ENCODE measurements at places on chromosomes 2 and 18. TPM values are rescaled to one million over a fixed set of nuclear protein-coding genes. Genes with fewer than 3 reads are reported as not detected.
A peak's percentile ranks its signal among the peaks of the same experiment; 100 is the strongest.

DNA sequence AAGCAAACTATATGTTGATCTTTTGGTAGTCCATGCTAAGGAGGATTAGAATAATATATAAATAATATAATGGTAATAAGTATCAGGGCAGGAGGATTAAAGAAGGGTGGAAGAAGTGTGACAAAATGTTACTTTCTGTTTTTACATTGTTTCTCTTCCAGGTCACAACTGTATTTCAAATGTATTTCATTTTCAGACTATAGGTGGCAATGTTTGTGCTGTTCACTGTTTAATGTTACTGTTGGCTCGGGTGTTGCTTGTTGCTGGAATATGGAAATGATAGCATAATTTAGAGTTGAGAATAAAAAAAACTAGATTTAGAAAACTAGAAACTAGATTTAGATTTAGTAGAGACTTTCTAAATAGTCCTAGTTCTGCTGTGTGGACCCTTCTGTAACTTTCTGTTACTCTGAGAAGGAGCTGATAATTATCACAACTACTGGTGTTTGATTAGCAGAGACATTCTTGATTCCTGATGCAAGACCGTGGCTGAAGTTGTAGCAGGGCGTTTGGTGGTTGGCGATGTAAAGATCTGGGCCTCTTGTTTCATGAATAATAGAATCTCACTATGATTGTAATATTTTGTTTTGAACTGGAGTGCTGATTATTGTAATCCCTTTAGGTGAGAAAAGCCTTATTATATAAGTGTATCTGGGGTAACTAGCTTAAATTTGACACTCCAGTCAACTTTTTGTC, 7.9 kb downstream of the NEDD4L start:
- DNase-seq, result peak; percentile 21

DNA sequence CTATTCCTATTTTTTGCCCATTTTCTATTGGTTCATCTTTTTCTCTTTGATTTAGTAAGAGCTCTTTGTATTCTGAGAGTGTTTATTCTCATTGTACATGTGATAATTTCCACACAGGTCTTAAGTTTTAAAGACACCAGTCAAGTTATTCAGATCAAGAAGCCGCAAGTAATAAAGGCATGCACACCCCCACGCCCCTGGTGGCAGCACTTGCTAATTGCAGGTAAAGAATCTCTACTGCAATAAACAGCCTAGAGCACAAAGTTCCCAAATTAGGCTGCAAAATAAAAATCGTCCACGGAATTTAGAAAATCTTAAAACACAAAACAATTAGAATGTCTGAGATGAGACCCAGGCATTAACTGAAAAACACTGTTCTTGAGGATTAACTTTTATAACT, 45.2 kb downstream of the ST3GAL5 start:
- DNase-seq, result no peak

GRCh38 chr18:25253136-25253535, 98.8 kb downstream of the ZNF521 start:
- DNase-seq, result no peak

- no peak for DNase-seq
Observed at GRCh38 chr2:12705230-12705629, 11.5 kb upstream of the TRIB2 start.

DNA sequence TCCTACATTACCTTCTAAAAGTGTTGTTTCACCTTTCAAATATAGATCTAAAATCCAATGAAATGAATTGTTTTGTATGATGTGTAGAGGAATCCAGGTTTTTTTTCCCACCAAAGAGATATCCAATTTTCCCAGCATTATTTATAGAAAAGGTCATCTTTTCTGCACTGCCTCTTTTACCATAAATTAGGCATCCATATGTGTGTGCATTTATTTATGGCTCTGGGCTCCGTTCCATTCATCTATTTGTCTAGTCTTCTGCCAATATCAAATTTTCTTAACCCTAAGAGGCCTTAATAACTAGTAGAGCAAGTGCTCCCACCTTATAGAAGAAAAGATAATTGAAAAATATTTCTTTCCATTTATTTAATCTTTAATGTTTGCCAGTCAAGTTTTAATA, 88.3 kb downstream of the ATAD2B start:
- DNase-seq, result no peak

DNA sequence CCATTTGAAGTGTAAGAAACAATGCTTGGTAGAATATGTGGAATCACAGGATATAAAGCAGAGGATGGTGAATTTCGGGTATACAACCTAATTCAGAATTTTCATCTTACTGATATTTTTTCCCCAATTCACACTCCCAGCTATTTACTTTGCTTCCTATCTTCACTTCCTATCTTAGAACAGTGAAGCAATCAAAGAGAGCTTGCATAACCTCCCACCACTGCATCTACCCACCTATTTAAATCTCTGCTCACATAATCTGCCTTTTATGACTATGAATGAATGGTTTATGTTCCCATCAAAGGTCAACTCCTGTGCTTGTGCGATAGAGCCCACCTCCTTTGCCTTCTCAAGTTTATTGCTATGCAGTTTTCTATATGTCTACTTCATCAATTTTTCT, 3.3 kb downstream of the RMDN2 start:
- DNase-seq, result no peak

DNA sequence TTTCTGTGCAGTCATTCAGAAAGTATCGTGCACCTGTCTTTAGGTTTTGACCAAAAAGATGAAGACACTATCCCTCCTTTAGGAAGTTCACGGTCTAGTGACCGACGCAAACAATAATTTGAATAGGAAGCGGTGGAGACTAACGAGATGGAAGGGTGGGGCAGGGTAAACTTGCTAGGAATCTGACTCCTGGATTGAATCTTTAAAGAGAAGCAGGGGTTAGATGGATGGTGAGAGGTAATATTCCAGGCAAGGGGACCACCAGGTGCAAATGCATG, 651 bp upstream of the TXNL1 start:
- no peak for DNase-seq

GRCh38 chr2:175579646-175580045, 398.1 kb upstream of the ATP5MC3 start:
- DNase-seq, result no peak

DNA sequence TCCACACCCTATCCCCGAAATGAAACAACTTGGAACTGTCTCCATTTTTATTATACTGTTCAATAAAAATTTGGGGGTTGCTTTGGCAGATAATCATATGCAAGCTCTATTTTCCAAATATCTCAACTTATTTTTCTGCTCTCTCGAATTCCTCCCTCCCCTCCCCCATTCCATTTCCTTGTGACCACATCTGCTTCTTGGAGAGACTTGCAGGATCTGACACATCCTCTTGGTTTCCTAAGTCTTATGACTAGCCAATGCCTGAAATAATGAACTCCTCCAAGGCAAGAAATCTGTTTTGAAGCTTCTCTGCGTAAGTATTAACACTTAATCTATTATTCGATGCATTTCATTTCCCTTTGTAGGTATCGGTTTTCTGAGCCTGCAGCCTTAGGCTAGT, 16.1 kb downstream of the TGIF1 start:
- DNase-seq, result peak; percentile 45

DNA sequence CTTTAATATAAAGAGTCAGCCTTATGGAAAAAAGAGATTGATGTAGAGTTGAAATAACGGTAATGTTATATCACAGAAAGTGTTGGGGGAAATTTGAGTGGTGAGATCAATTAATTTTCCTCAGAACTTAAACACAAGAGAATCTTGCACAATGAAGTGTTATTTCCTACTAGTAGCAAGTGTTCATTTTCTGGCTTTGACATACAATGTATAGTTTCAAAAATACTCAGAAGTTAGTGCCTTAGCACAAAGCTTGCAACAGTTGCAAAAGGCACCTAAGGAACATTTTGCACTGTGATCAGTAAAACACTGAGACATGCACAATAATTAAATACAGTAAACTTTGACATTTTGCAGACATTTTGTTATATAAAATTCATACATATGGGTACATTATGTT, 161.2 kb downstream of the CD226 start:
- DNase-seq, result no peak

DNA sequence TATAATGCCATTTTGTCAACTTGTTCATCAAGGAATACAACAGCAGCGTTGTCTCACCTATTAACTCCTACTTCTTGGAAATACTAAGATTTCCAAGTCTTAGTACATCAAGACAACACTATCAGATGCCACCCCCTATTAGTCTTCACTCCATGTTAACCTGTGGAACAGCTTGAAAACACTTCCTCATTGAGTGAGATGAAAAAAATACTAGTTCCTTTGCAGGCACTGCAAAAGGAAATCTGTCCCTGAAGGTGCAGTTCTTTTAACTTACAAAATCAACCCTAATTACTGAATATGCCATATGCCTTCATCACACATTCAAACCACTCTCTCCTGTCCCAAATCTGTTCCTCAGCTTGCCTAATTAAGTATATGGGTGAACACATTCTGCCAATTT, 4.0 kb downstream of the CWC22 start:
- no peak for DNase-seq

Gene ZNF385B
- not detected for total RNA-seq

Gene CAVIN2
- not detected for total RNA-seq
